Activated T-cell treated with anti-CD3 and anti-CD28 coated beads, Interleukin-2, amount 50 U/mL, for 4 hours (primary cell): ENCODE measurements at places on chromosomes 13 and 19.

DNA sequence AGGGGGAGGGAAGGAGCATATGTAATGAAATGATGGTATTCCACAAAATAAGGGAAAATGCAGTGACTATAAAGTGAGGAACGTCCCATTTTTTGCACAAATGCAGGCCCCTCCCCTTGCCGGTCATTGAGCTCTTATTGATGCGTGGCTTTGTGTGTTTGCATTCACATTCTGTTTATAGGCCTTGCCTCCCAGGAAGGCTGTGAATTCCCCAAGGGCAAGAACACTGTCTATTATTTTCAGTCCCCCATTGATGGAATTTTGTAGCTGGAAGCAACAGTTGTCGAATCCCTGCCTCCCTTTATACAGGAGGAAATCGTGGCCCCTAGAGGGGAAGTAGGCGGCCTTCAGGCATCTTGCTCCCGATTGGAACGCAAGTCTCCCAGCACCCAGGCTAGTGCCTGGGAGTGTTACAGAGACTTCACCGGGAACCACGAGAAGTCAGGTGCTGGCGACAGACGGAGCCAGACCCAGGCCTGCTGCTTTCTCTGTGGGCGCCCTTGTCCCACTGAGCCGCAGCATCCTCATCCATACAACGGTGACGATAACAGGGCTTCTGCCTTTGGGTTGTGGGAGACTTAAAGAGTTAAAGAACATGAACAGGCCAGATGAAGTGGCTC lies 6.9 kb downstream of the SBSN start:
- DNase-seq = no peak

- DNase-seq = no peak
These were observed 74.2 kb downstream of the TSHZ3 start for GRCh38 chr19:31275068-31275334.

DNA sequence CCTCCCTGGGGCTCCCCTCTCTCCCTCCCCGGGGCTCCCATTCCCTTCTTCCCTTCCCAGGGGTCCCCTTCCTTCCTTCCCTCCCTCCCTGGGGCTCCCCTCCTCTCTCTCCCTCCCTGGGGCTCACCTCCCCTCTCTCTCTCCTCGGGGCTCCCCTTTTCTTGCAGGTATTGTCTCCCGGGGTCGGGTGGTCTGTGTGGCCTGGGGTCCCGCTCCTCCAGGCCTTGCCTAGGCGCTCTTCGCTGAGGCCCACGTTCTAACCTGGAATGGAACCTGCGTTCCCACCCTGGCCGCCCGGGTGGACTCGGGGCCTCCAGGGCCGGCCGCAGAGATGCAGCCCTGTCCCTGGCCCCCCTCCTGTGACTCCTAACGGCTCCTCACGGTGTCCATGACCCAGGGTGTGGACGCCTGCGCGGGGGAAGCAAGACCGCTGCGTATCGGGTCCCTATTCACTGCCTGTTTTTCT lies 940 bp upstream of the DCUN1D2 start:
- DNase-seq = no peak

GRCh38 chr13:49044008-49044407 lies 68.3 kb downstream of the FNDC3A start:
- no peak for DNase-seq

DNA sequence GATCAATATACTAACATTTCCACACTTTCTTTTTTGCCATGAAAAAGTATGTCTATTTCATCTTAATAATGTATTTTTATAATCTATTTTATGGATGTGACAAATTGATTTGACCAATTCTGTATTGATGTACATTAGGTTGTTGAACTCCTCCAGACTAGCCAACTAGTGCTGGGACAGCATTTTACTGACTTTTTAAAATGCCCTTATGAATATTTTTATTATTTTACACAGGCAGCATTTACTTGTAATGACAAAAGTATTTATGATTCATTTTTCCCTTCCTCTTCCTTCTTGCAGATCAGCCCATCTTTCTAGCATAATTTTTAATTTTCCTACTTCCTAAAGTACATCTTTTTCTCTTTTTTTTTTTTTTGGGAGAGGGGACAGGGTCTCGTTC lies 918 bp upstream of the FUZ start:
- DNase-seq = no peak

DNA sequence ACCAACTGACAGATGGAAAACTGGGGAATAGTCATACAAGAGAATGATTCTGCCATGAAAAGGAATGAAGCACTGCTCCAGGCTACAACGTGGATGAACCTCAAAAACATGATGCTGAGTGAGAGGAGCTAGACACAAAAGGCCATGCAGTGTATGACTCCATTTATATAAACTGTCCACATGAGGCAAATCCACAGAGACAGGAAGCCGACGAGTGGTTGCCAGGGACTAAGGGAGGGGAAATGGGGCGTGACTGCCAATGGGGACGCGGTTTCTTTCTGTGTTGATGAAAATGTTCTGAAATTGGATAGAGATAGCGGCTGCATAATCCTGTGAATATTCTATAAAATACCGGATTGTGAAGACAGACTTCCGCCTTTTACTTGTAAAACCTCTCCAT lies 10.2 kb downstream of the SMIM7 start:
- DNase-seq = no peak

DNA sequence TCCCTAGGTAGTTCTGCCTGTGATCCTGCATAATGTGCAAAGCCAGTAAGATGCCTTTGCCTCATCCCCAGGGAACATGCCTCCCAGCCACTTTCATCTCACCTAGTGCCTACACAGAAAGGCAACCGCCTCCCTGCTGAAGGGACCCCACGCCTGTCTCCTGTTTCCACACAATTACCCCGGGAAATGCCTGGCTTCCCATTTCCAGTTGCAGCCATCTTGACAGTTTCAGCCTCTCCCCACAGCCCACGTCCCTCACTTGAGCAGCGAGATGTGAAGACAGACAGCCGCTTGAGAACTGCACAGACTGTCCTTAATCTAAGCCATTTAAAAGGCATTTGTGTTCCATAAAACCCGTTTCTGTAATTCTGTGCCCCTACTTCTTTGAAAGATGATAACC lies 4.7 kb upstream of the UQCRFS1 start:
- DNase-seq = no peak

DNA sequence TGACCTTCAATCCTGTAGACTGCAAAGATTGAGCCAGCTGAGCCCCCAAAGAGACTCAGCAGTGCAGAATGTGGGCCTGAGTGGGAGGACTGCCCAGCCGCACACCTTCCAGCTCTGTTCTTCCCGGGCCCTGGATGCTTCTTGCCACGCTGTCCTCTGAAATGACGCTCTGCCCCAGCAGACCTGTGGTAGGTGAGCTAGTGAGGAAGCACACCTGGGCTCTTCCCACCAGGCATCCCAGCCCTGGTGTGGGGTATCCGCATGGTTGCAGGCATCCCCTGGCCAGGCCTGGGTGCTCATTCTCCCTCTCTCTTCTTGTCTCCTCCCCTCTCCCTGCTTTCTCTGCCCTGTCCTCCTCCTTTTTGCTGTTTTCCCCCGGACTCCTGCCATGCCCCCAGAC lies 9.8 kb upstream of the MZF1 start:
- no peak for DNase-seq

- DNase-seq = no peak
These were observed 17.6 kb downstream of the ACOD1 start for GRCh38 chr13:76965759-76966421.

DNA sequence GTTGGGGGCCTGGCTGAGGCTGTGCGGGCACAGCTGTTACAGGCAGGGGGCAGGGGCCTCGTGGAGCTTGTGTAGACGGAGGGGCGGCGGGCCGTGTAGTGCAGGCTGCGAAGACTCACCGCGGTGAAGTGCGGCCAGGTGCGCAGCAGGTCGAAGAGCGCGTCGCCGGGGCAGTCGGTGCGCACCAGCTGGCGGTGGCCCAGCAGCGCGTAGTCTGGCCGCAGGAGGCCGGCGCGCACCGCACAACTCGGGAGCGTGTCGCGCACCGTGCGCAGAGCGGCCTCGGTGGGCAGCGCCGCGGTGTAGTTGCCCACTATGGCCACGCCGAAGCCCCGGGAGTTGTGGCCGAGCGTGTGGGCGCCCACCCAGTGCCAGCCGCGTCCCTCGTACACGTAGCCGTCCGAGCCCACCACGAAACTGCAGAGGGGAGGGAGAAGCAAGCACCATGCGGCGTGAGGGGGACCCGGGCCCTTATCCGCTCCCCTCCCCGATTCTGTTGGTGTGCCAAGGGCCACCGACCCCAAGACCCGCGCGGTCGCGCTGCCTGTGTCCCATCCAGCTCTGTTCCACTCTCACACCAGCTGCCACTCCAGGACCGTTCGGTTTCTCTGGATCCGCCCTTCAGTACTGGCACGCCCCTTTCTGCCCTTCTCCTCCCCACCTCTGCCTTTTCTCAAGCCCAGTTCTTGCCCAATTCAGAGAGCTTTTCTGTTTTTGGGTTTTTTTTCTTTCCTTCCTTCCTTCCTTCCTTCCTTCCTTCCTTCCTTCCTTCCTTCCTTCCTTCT lies 5.4 kb upstream of the RASAL3 start:
- DNase-seq = peak; percentile 36
